Fibroblast of villous mesenchyme (primary cell): ENCODE measurements at places on chromosomes 3 and 15.

DNA sequence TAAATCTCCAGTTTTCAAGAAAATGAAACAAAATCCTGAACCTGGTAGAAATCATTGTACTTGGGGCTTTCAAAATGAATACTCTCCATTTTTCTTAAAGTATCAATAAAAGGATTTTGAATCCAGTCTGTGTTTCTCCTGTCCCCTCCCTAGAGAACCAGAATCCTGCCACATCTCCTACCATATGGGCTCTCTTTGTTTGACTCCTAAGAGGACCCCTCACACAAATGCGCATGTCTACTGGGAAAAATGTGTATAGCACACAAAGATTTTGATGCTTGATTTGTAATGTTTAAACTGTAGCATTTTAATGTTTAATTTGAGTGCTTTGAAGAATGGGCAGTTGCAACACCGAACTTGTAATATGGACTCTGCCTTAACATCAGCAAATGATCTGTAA is 25.9 kb downstream of the LRRC3B start:
- DNase-seq, result no peak

- no peak for DNase-seq
Observed at GRCh38 chr15:23572844-23573243, 7.4 kb downstream of the MKRN3 start.

GRCh38 chr3:60641354-60641753 is 609.9 kb downstream of the FHIT start:
- no peak for DNase-seq

GRCh38 chr3:162704799-162705385 is 1208.3 kb downstream of the OTOL1 start:
- DNase-seq, result no peak

- peak; percentile 40 for DNase-seq
Observed at GRCh38 chr3:156382458-156383346, 172.2 kb downstream of the SSR3 start.

GRCh38 chr3:58724336-58724735 is 57.8 kb upstream of the FAM3D start:
- peak; percentile 1 for DNase-seq

GRCh38 chr15:82126346-82126745 is 80.5 kb upstream of the MEX3B start:
- DNase-seq, result no peak

GRCh38 chr15:22263738-22264137 is 183.4 kb downstream of the OR4M2 start:
- DNase-seq, result peak; percentile 12

DNA sequence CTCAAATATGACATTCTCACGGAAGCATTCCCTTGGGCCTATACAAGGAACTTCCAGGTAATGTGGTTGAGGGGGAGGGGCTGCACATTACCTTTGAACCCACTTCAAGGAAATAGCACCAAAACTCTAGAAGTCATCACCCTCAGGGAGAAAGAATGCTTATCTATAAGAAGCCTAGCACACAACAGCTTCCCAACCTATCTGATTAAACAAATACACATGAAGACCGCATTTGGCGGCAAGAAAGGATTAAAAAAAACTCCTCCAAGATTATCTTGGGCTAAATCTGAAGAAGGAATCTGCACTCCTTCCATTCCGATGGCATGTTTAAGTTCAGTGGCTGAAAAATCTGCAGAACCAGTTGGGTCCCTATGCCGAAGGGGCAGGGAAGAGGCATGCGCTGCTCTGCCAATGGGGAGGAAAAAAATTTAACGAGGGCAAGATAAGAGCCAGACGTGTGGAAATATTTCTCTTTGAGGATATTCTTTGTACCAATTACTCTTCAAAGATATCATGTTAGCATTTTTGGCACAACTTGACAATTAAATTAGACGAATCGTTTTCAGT is 82.0 kb upstream of the WNT5A start:
- DNase-seq, result no peak

DNA sequence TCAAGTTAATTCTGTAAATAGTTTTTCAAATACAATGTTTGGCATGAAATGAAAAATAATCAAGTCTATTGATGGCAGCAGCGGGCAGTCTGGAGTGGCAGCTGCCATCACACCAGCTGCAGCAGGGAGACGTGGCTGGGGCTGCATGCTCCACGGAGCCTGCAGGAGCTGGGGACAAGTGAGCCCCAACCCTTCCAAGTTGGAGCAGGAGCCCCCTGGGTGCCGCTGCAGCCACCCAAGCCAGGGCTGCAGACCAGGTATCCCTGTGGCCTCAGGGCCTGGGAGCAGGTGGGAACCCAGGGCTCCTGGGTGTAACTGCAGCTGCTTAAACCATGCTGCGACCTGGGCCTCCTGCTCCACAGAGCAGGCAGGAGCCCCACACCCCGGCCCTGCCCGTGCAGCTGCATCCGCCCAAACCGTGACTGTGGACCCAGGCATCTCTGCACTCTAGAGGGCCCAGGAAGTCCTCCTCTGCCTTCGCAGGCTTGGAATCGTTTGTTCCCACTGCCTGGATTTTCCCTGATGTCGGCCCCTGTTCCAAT is 257.4 kb downstream of the PLOD2 start:
- DNase-seq, result no peak

- peak; percentile 9 for DNase-seq
Observed at GRCh38 chr3:72768006-72768441, 80.2 kb downstream of the SHQ1 start.

- DNase-seq, result peak; percentile 85
Observed at GRCh38 chr15:89401631-89402517, 67.2 kb upstream of the POLG start.

DNA sequence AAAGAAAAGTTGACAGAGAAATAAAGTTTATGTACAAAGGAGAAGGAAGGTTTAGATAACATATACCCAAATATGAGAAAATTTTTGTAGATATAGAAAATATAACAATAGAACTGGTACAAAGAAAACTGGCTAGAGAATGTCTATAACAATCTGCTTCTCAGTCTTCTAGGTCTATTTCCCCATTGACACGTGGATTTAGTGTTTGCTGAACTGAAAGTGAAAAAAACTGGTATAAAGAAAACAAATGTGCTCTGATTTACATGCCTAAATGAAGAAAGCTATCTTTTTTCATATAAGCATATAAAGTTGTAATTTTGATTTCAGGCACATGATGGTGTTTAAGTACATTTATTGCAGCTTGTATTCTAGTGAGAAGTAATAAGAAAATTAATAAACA is 9.8 kb downstream of the KCNMB2 start:
- DNase-seq, result no peak

- no peak for DNase-seq
Observed at GRCh38 chr3:42582474-42583070, 805 bp upstream of the SEC22C start.

GRCh38 chr3:150444371-150444770 is 36.3 kb downstream of the TSC22D2 start:
- no peak for DNase-seq

DNA sequence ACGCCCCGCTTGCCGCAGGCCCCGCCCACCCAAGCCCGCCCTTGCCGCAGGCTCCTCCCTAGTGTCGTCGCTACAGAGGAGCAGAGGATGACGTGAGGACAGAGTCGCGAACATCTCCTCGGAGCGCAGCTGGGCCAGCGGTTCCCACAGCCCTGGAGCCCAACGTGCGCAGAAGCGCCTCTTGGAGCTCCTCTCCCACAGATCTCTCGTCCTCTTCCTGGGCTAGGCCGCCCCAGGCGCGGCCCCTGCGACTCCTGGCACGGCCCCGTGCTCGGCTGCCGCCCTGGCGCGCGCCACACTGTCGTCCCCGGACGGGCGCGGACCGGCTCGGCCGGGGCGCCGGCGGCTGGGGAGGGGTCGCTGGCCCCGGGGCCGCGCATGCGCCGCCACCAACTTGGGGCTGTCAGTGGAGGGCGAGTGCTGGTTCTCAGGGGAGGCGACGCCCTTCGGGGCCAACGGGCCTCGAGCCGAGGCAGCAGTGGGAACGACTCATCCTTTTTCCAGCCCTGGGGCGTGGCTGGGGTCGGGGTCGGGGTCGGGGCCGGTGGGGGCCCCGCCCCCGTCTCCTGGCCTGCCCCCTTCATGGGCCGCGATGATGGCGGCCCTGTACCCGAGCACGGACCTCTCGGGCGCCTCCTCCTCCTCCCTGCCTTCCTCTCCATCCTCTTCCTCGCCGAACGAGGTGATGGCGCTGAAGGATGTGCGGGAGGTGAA is at the start of gene TRPC1:
Gene TRPC1 (plus strand): TSS at position 67 of the 714 bp plus-strand sequence. CDS start 526 bp downstream, at position 593.
- DNase-seq, result peak; percentile 80

GRCh38 chr3:34365231-34365630 is 566.8 kb downstream of the PDCD6IP start:
- no peak for DNase-seq

- DNase-seq, result no peak
Observed at GRCh38 chr3:56819016-56819809, 17.5 kb upstream of the ARHGEF3 start.

DNA sequence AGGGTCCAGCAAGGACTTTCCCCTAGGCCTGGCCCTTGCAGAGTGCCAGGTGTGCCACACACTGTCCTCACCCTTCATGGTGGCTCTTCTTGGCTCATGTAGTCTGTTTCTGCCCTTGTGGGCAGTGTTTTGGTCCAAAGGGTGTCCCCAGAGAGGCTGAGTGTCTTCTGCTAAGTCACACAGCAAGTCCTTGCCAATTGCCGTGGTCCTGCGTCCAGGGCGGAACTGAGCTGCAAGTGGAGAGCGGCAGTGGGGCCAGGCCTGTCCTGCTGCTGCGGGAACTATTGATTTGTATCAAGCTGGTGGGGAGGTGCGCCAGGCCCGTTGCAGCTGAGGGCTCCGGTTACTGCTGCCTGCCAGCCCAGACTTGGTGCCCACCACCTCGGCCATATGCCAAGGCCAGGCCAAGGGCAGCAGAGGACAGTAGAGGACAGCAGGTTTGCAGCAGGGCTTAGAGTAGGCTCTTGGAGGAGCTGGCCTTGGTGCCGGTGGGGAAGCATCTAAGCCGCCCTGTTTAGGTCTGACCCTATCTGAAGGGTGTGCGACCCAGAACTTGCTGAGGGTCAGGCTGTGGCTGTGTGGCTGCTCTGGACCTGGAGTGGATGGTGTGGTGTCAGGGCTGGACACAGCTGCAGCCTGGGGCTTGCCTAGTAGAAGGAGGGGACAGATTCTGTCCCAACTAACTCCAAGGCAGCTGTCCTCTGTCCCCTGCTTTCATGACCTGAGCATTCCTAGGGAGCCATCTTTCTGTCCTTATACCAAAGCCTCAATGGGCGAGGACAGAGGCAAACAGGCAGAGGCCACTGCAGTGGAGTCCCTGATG is 4.5 kb downstream of the AMIGO3 start:
- no peak for DNase-seq

GRCh38 chr3:151002003-151002981 is 29.8 kb upstream of the CLRN1 start:
- no peak for DNase-seq

DNA sequence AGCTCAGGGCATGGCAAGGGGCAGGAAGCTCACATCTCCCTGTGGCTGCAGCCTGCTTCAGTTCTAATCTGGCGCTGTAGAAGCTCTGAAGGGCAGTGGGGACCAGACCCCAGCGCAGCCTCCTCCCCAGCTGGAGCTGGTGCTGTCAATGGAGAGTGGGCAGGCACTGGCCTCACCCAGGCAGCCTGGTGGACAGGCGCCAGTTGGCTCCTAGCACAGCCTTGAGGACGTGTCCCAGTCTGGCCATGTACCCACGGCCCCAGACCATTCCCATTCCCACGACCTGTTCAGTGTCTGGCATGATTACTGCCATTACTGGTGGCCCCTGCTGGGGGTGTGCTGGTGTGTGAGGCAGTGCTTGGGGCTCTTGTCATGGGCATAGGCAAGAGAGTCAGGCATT is 16.3 kb downstream of the TYRO3 start:
- no peak for DNase-seq

DNA sequence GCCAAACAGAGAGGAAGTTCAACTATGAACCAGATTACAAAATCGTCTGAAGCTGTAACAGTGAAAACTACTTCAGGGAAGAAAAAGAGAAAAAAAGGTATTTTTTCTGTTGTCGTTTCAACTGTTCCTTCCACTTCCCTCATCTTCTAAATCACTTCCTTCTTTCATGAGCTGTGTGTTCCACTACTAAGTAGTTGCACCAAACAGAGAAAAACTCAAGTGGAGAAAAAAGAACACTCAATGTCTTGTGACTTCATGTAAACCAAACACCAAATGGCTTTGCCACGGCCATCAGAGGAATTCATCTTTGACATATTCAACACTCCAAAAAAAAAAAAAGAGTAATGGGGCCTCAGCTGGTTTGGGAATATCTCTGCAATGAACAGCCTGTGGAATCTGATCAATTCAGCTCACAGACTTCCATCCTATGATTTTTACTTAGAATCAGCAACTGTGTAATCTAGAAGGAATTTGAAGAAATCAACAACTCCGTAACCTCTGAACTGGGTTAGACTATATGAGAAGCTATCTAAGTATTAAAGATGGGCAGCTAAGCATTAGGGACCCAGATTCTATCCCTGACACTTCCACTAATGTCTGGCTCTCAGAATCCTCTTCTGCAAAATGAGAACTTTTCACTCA is 47.5 kb upstream of the RNF7 start:
- DNase-seq, result no peak

DNA sequence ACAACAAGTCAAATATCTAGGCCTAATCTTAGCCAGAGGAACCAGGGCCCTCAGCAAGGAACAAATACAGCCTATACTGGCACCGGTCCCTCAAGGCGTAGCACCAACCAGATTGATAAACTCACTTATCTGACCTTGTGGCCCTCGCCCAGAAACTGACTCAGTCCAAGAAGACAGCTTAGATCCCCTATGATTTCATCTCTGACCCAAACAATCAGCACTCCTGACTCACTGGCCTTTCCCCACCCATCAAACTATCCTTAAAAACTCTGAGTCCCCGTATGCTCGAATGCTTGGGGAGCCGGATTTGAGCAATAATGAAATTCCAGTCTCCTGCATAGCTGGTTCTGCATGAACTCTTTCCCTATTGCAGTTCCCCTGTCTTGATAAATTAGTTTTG is 1.6 kb upstream of the SORD start:
- no peak for DNase-seq

DNA sequence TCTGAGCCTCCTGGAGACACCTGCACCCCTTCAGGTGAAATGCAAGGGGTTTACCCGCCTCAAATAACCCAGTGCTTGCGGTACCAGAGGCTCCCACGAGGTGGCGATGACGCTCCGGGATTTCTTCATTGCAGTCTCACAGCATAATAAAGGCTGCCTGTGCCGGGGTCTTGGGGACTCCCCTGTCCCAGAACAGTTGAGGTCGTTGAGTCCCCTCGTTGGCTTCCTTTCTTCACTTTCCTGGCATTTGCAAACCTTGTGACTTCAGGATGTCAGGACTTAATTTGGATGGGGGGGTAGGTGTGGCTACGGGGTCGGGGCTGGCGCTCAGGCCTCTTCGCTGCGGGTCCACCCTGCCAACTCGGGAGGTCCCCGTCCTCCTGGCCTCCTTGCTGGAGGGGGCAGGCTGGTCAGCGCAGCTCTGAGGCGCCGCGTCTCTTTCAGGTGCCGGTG is 1.3 kb downstream of the GNAT1 start:
- peak; percentile 60 for DNase-seq
